ENCODE measurements at places on chromosomes 12 and 14. TPM values are rescaled to one million over a fixed set of nuclear protein-coding genes. Genes with fewer than 3 reads are reported as not detected.

The OR8S1 gene
- total RNA-seq: not detected

The MDM1 gene
- total RNA-seq: 11.6 TPM

GRCh38 chr12:132702640-132703039 is 8.0 kb upstream of the PGAM5 start:
- H3K27me3 ChIP-seq: no peaks in the 10 kb centered on the region
- H3K4me1 ChIP-seq: no peaks in the 10 kb centered on the region
- no peak overlapping the region for H3K4me3 ChIP-seq
- H3K36me3 ChIP-seq: no peaks in the 10 kb centered on the region

The FAM181A gene
- not detected for total RNA-seq

The UNC79 gene
- not detected for total RNA-seq

DNA sequence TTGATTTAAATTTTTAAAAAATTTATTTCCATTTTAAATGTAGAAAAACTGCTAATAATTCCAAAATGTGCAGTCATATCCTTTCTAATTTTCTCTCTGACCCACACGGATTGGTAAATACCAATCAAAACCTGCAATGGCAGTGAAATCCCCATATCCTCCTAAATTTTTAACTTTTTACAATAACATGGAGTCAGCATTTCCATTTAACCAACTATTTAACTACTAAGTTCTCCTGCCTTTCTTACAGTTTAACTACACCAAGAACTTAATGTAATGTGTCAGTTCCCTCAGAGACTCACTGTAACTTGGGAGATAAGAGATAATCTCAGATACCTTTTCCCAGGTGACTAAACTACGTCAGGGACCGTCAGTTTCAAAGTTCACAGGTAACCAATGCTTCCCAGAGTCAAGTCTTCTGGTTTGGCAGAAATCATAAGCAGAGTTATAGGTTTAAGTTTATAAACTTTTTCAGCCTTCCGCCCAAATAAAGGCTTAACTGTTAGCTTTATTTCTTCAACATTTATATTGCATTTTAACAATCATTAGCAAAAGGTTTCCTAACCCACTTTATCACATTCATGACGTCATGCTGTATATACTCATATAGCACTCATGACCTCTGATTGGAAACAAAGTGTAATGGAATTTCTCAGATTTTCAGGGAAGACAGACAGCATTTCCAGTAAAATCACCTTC is 7.6 kb downstream of the KRAS start:
- peaks cover 10% of the 10 kb centered on the region for H3K4me1 ChIP-seq
- no peak for DNase-seq

The ARHGDIB gene
- 872 TPM for total RNA-seq

- no peak for DNase-seq
- no peak overlapping the region for H3K4me3 ChIP-seq
- no peak overlapping the region for H3K27ac ChIP-seq
- no peaks in the 10 kb centered on the region for H3K36me3 ChIP-seq
- no peaks in the 10 kb centered on the region for H3K4me1 ChIP-seq
These were observed 18.8 kb upstream of the CATSPERB start for GRCh38 chr14:91750634-91751198.

DNA sequence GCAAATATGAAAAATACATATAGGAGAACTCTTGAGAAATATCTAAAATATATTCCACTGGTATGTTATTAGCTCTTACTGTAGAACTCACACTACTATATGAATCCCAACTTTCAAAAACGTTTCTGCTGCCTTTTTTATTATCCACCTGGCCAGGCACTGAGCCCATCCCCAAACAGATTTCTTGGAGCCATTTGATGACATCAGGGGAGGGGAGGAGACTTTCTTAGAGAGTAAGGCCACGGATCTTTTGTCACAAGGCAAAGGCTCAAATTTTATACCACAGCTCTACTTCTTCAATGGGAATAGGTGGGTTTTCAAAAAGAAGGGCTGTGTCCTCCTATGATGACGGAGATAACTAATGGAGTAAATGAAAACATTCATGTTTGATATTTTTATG is 83.0 kb downstream of the SLC25A21 start:
- no peaks in the 10 kb centered on the region for H3K4me1 ChIP-seq
- no peak overlapping the region for H3K4me3 ChIP-seq
- DNase-seq: no peak
- H3K36me3 ChIP-seq: no peaks in the 10 kb centered on the region
- H3K27me3 ChIP-seq: no peaks in the 10 kb centered on the region

The SLC6A15 gene
- not detected for total RNA-seq

GRCh38 chr12:92272061-92272964 is 126.7 kb upstream of the BTG1 start:
- no peak overlapping the region for H3K27ac ChIP-seq
- no peak overlapping the region for H3K4me3 ChIP-seq
- H3K36me3 ChIP-seq: no peaks in the 10 kb centered on the region
- H3K27me3 ChIP-seq: no peaks in the 10 kb centered on the region

- H3K27me3 ChIP-seq: no peaks in the 10 kb centered on the region
- no peaks in the 10 kb centered on the region for H3K36me3 ChIP-seq
- H3K4me1 ChIP-seq: peaks cover 4% of the 10 kb centered on the region
- no peak overlapping the region for H3K4me3 ChIP-seq
These were observed 116.8 kb downstream of the CRADD start for GRCh38 chr12:93793983-93794382.

DNA sequence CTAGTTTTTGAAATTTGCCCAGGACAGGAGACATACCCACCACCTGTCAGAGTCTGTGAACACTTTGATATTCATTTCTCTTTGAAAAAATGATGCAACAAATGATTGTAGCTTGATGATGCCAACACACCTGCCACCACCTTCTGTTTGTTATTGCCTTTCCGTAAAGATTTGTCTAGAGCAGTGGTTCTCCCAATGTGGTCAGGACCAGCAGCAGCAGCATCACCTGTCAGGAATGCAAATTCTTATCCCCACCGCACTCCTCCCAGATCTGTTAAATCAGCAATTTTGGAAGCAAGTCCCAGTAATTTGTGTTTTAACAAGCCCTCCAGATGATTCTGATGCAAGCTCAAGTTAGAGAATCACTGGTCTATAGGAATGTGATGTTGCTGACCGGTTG is 9.9 kb downstream of the CCDC175 start:
- no peak overlapping the region for H3K4me3 ChIP-seq
- no peak for DNase-seq
- H3K27ac ChIP-seq: no peak overlapping the region
- H3K27me3 ChIP-seq: no peaks in the 10 kb centered on the region

- H3K36me3 ChIP-seq: no peaks in the 10 kb centered on the region
- H3K27ac ChIP-seq: no peak overlapping the region
- H3K4me1 ChIP-seq: peaks cover 3% of the 10 kb centered on the region
- no peaks in the 10 kb centered on the region for H3K27me3 ChIP-seq
- H3K4me3 ChIP-seq: no peak overlapping the region
These were observed 69.2 kb upstream of the ETV6 start for GRCh38 chr12:11580125-11580751.

DNA sequence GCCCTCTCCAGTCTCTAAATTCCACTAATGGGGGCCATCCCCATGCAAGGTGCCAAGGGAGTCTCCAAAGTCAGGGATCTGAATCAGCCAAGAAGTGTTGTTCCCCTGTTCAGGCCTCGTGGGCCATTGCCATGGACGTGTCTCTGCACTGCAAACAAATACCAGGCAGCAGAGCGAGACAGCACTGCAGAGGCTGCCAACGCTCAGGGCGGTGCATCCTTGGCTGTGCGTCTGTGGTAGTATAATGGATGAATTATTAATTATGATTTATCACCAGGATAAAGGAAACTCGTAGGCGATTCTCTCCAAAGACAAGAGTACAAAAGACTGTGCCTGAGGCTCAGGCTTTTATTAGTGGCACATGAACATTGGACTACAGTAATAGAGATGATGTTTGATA is 122.3 kb upstream of the NTF3 start:
- DNase-seq: no peak
- no peaks in the 10 kb centered on the region for H3K27me3 ChIP-seq
- no peaks in the 10 kb centered on the region for H3K36me3 ChIP-seq
- H3K27ac ChIP-seq: no peak overlapping the region
- H3K4me3 ChIP-seq: no peak overlapping the region
- no peaks in the 10 kb centered on the region for H3K4me1 ChIP-seq

DNA sequence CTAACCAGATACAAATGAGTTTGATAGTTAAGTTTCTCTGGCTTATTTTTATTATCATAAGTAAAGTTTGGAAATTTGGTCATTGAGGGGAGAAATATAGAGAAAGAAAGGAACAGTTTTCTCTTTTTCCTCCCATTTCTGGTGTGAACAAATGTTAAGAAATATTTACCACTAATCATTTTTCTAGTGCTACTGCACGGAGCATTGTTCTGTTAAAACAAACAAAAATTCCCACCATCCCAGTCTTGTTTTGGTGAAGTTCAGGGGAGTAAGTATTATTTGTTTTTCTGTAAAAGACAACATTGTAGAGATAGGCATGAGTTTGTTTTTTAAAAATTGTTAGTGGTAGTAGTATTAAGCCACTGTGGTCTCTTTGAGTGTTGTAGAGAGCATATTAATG is 135.3 kb downstream of the FGD4 start:
- H3K4me1 ChIP-seq: no peaks in the 10 kb centered on the region
- H3K4me3 ChIP-seq: no peak overlapping the region
- H3K27ac ChIP-seq: no peak overlapping the region
- H3K36me3 ChIP-seq: no peaks in the 10 kb centered on the region

GRCh38 chr12:120324841-120325417 is 2.6 kb downstream of the PLA2G1B start:
- no peaks in the 10 kb centered on the region for H3K36me3 ChIP-seq
- DNase-seq: no peak
- no peak overlapping the region for H3K4me3 ChIP-seq
- no peak overlapping the region for H3K27ac ChIP-seq
- peaks cover 12% of the 10 kb centered on the region for H3K4me1 ChIP-seq

The TBC1D30 gene
- total RNA-seq: 0.28 TPM

All from CD4-positive, alpha-beta T cell (primary cell).